ENCODE measurements at places on chromosomes 2 and 18.

DNA sequence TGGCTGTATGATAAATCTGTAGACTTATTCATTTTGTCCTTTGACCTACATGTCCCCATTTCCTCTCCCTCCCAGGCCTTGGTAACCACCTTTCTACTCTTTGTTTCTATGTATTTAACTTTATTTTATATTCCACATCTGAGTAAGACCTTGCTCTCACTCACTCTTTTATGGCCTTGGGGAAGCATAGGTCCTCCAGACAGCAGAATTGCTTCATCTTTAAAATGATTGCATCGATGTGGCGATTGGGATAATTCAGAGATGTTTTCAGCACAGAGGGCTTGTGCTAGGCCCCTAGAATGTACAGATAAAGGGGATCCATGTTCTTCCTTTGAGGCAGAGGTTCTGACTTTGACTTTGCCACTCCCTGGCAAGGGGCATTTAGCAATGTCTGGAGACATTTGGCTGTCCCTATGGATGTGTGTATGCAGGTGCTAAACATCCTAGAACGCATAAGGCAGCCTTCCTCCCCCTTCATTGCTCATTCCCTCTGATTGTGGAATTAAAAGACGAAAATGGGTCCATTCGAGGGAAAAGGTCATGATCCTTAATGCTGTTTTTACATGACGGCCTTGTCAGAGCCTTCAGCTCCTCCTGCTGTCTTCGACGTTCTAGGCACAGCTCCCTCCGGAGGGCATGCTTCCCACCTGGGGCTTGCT is 1.2 kb upstream of the GPR39 start:
- no peak for DNase-seq

- DNase-seq, result no peak
Observed at GRCh38 chr2:200127848-200128247, 172.5 kb downstream of the MAIP1 start.

DNA sequence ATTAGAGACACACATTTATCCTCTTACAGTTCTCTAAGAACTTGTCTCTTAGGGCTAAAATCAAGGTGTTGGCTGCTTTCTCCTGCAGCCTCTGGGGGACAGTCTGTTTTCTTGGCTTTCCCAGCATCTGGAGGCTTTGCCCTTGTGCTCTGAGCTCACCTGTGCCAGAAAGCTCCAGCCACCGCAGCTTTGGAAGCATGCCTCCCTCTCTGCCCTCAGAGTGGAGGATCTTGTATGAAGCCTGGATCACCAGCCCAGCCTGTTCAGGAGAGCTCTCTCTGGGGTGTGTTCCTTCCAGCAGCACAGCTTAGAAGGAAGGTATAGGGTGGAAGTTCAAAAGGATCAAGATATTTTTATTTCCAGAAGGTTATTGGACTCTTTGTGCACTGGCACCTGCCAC is 53.1 kb upstream of the TPO start:
- DNase-seq, result no peak

DNA sequence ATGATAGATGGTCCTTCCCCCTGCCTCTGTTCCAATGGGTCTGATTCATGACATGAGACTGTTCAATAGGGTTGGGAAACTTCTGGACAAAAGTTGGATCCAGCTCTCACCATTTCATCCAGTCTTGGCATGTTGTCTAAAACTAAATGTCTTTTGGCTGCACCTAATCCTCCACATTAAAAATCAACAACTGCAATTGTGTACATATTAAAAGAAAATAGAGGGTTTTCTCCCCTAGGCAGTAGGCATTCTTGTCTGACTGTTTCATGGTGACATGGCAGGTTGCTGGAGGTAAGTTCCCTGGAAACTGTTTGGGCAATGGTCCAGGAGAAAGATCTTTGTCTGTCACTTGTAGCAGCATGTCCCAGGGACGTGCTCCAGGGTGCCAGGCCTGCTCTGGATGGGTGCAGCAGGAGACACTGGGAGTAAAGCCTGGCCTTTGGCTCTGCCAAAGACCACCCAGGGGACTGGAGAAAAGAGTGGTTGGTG is 135.8 kb downstream of the TCF4 start:
- DNase-seq, result no peak

GRCh38 chr2:70718736-70719135 is 49.3 kb downstream of the ADD2 start:
- no peak for DNase-seq

GRCh38 chr2:144235050-144235449 is 284.9 kb downstream of the ZEB2 start:
- DNase-seq, result no peak

GRCh38 chr2:165870346-165870745 is 76.3 kb upstream of the GALNT3 start:
- peak; percentile 9 for DNase-seq

DNA sequence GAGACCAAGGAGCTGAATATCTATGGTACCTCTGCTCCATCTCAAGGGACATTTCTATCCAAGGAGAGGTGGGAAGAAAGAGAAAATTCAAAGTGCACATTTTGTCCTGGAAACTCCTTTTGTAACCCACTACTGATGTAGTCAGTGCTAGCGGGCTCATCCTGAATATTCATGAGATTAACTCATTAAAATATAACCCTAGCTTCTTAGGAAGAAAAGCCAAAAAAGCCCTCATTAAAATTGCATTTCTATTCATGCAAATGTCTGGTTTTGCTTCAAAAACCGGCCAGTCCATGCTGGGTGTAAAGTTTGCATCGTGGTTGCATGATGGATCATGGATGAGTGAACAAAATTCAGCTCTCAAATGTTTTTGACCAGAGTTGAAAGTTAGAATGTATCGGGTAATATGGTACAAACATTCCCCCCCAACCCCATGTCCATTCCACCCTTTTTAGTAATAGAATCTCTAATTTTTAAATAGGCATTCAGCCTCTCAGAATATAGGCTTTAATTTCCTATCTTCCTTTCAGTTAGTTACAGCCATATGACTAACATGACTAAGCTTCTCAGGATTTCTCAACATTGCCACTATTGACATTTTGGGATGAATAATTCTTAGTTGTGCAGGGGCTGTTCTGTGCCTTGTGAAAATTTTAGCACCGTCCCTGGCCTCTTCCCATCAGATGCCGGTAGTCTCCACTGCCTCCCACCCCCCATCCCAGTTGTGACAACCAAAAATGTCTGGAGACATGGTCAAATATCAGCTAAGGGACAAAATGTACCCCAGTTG is 104.2 kb upstream of the RND3 start:
- DNase-seq, result no peak

- DNase-seq, result peak; percentile 77
Observed at GRCh38 chr18:8705238-8705960, at the start of gene MTCL1. MTCL1 (plus strand) TSS chr18:8705556; CDS start chr18:8705661, 105 bp downstream.

GRCh38 chr2:128371648-128372345 is 53.1 kb upstream of the HS6ST1 start:
- DNase-seq, result no peak

GRCh38 chr2:60559880-60560279 is 6.4 kb upstream of the BCL11A start:
- no peak for DNase-seq

GRCh38 chr2:100893392-100894104 is 73.6 kb downstream of the NPAS2 start:
- DNase-seq, result no peak

DNA sequence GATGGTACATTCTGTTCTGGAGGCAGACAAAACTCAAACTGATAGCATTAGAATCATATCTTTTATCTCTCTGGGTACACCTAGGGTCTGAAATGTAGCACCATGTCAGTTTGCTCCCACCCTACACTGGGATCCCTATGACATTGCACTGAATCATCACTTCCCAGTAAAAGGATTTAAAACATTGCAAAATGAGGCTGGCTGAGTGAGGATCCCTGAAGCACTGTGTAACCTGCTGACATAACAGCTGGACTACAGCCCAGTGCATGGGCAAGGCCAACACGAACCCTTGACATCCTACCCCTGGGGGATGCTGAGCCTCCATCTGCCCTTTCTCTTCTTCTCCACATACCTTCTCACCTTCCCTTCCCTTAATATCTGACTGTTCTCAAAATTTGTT is 253.2 kb downstream of the TTC32 start:
- DNase-seq, result no peak

- no peak for DNase-seq
Observed at GRCh38 chr2:112794131-112794733, 9.9 kb upstream of the IL1A start.

DNA sequence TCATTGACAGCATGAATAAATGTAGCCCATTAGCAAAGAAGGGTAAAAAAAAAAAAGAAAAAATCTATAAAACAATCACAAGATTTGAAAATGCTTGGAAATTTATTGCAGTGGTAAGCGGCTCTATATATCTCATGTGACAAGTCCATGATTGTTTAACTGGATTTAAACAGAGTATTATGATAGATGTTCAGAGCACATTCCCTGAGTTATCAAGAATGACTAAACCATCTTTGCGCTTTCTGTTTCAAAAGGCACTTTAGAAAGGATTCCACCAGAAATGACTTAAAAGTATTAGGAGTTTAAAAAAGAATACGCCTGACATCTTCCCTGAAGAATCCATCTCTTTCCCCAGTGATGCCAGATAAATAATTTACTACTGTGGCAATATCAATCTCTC is 409.5 kb upstream of the UBE2E3 start:
- no peak for DNase-seq

GRCh38 chr2:30446602-30447148 is 371 bp upstream of the LCLAT1 start:
- no peak for DNase-seq

- no peak for DNase-seq
Observed at GRCh38 chr2:233264667-233265066, 13.2 kb downstream of the ATG16L1 start.

DNA sequence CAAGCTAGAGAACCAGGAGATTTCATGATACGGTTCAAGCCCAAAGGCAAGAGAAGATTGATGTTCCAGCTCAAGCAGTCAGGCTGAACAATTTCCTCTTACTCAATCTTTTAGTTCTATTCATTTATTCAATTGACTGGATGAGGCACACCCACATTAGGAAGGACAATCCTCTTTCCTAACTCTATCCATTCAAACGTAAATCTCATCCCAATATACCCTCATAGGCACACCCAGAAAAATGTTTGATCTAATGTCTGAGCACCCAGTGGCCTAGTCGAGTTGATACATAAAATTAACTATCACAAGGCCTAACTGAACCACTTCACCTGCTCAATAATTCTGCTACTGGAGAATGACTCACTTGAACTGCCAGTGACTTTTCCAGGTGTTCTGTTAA is 180.7 kb downstream of the RAD51AP2 start:
- no peak for DNase-seq

GRCh38 chr2:13255485-13255884 is 538.7 kb downstream of the TRIB2 start:
- DNase-seq, result no peak

DNA sequence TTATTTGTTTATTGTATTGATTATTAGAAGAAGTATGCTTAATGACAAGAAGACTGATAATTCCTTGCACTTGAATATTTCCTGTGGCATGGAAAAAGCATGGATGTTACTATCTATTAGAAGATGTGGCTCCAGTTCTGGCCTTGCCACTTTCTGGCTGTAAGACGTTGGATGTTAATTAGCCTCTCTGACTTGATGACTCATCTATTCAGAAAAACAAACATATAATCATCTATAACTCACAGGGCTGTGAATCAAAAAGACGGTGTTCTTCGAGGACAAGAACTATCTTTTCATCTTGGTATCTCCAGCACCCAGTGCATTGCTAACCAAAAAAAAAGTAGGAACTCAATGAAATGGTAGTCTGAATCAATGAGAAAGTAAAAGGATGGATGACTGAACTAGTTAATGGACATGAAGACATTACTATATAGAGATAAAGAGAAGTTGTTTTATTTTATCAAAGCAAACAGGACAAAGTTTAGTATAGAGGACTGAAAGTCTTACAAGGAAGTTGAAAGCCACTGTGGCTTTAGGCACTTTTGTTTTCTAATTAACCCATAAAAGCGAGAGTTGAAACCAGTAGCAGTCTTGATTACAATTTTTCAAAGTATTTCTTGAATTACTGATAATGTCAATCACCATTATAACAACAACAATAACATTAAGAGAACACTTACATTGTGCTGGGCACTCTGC is 145.3 kb downstream of the RND3 start:
- no peak for DNase-seq

DNA sequence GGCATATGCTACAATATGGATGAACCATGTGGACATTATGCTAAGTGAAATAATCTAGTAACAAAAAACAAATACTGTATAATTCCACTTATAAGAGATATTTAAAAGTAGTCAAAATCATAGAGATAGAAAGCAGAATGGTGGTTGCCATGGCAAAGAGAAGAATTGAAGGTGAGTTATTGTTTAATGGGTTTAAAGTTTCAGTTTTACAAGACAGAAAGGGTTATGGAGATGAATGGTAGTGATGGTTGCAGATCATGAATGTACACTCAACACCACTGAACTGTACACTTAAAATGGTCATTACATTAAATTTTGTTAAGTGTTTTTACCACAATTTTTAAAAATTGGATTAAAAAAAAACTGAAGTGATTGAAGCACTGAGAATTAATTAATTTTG is 298.2 kb upstream of the ZC3H15 start:
- DNase-seq, result no peak

- DNase-seq, result no peak
Observed at GRCh38 chr2:11534746-11535484, 1.1 kb downstream of the GREB1 start.

DNA sequence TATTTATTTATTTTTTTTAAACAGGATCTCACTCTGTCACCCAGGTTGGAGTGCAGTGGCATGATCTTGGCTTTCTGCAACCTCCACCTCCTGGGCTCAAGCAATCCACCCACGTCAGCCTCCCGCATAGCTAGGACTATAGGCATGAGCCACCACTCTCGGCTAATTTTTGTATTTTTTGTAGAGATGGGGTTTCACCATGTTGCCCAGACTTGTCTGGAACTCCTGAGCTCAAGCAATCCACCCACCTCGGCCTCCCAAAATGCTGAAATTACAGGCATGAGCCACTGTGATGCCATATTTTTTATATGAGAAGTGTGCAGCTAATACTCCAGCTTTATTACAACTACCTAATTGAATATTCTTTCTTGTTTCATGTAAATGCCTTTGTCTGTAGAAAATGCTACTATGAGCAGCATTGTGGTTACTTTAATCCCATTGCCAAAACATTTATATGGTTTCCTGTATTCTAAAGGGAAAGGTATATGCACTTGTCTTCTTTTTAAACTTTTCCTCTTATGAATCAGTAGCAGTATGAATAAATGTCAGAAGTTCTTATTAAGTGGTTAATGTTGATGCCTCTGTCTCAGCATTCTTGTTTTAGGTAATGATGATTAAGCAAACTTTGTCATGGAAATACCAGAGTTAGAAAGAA is 9.5 kb upstream of the BCL2L11 start:
- DNase-seq, result no peak

GRCh38 chr2:68837164-68837860 is 33.9 kb downstream of the BMP10 start:
- DNase-seq, result peak; percentile 34

GRCh38 chr18:46754661-46755292 is 2.1 kb downstream of the ST8SIA5 start:
- DNase-seq, result no peak

- DNase-seq, result no peak
Observed at GRCh38 chr18:51236225-51236624, 38.7 kb upstream of the MEX3C start.

DNA sequence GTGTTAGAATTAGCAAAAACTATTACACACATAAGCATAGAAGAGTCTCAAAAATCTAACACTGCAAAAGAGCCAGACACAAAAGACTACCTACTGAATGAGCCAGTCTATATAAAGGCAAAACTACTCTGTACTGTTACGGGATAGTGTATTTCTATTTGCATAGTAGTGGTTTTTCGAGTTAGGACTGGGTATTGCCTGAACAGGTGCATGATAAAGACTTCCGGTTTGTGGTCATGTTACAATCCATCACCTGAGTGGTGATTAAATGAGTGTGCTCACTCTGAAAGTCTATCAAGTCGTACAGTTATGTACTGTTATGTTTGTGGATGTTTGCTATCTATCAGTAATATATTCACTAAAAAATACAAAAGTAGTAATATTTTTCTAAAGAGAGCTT is 523.3 kb upstream of the SYT4 start:
- DNase-seq, result peak; percentile 55

All from NCI-H526 (cell line).